Fibroblast of lung (primary cell): ENCODE measurements at places on chromosomes 13 and 19. TPM values are rescaled to one million over a fixed set of nuclear protein-coding genes. Genes with fewer than 3 reads are reported as not detected.

Gene TEAD2
- 22.0 and 22.7 TPM in 2 replicates for polyA plus RNA-seq

Gene ALG5
- 44.1 and 49.6 TPM in 2 replicates for polyA plus RNA-seq

Gene KLHL1
- polyA plus RNA-seq: not detected in 2 replicates

Gene CEACAM4
- polyA plus RNA-seq: not detected in 2 replicates

Gene CGB5
- not detected in 2 replicates for polyA plus RNA-seq

Gene URAD
- polyA plus RNA-seq: not detected in 2 replicates

Gene SCN1B
- 11.0 and 17.5 TPM in 2 replicates for polyA plus RNA-seq

Gene SPACA4
- not detected in 2 replicates for polyA plus RNA-seq

Gene MKNK2
- polyA plus RNA-seq: 21.0 and 24.7 TPM in 2 replicates

Gene MYH14
- polyA plus RNA-seq: not detected in 2 replicates

Gene SGCG
- polyA plus RNA-seq: 0.14 and 0.72 TPM in 2 replicates

Gene ARID3A
- 6.4 and 8.7 TPM in 2 replicates for polyA plus RNA-seq
